ENCODE measurements at places on chromosomes 5 and 9.

DNA sequence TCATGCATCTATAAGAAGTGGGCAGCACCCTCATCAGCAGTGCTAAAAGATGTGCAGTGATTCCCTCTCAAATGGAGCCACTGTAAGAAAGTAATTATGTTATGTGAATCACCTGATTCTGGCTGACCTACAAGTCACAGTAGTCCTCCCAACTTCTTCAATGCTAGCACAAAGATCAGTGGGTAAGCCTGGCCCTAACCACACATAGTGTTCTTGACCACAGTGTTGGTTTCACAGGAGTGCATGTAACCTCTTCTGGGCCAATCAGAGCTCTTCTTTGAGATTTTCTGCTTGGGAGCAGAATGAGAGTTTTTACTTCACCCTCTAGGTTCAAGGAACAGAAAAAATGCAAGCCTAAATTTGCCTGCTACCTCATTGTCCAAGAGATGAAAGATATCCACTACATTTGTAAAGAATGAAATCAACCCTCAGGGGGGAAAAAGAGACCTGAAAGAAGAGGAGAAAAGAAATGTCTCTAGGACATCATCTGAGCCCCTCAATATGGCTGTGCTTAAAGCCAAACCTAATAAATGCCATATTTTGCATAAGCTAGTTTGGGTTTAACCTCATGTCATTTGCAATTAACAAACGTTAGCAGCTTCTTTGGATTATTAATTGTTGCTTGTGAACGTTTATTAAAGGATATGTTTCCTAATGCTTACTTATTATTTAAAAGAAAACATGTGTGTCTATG lies 65.3 kb upstream of the ADRB2 start:
- no peak for DNase-seq

- peak; percentile 91 for DNase-seq
These were observed 7.8 kb upstream of the ANXA1 start for GRCh38 chr9:73143711-73144328.

DNA sequence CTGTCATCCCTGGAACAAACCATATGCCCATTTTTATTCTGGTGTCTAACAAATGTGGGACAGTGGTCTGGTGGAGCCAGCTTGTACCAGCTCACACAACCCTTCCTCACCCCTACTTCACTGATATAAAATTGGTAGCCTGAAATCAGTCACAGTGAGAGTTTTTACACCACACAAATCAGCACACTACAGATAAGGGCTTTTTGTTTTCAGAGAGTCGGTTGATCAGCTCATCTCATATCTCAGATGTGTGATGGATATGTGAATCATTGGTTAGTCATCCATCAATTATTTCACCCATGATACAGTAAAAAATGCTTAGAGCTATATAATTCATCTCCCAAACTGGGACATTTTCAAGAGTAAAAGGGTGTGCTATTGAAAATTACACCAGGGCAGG lies 529.2 kb downstream of the EBF1 start:
- no peak for DNase-seq

DNA sequence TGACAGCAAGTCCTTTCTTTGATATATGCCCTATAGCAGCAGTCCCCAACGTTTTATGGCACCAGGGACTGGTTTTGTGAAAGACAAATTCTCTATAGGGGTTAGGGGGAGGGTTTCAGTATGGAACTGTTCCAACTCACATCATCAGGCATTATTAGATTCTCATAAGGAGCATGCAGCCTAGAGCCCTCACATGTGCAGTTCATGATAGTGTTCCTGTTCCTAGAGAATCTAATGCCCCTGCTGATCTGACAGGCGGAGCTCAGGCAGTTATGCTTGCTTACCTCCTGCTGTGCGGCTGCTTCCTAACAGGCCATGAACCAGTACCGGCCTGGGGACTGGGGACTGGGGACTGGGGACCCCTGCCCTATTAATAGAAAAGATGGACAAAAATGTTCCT lies 2.7 kb upstream of the RAPGEF6 start:
- DNase-seq: no peak

- DNase-seq: no peak
These were observed 189.8 kb downstream of the TSSK1B start for GRCh38 chr5:113244966-113245365.

- no peak for DNase-seq
These were observed 189.1 kb upstream of the CDH12 start for GRCh38 chr5:23042226-23042625.

Measured in PC-9 (cell line).